ENCODE measurements at places on chromosomes 16 and 17.

DNA sequence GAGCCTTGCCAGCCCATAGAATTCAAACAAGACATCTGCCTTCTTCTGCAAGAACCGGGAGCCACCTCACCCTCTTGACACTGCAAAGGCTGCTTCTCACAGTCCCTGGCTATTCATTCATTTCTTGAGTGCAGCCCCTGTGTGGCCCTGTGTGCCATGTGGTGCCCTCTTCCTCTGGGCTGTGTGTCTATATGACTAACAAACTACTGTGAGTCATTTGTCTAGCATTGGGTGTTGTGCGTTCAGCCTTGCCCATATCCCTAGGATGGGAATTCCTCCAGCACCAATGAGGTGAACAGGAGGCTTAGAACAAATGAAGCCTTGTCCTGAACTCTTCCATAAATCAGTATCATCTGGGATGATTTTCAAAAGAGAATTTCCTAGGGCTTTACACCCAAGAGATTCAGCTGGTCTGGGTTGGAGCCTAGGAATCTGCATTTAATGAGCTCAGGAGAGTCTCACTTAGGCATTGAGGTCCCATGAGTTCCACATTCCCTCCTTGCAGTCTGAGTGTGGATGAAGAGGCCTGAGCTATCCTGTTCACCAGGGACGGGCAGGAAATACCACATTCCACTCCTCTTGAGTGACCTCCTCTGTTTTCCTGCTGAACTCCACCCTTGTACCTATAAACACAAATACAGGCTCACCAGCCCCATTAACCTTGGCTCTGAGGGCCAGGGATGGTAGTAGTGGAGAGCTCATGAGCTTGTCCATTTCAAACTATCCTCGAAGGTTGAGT, 308.7 kb upstream of the N4BP1 start:
- DNase-seq = no peak

DNA sequence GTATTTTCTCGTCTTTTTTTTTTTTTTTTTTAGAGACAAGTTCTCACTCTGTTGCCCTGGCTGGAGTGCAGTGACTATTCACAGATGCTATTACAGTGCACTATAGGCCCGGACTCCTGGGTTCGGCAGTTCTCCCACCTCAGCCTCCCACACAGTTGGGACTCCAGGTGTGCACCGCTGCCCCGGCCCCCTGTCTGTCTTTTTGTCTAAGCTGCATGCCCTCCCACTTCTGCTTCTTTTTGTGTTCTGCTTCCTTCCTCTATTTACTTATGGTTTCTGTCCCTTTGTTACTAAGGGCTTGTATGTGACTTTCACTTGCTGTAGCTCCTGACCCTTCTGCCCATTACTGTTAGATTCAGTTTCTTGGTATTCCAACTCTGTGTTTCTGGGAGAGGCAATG, 20.5 kb downstream of the SLC7A6 start:
- no peak for DNase-seq

DNA sequence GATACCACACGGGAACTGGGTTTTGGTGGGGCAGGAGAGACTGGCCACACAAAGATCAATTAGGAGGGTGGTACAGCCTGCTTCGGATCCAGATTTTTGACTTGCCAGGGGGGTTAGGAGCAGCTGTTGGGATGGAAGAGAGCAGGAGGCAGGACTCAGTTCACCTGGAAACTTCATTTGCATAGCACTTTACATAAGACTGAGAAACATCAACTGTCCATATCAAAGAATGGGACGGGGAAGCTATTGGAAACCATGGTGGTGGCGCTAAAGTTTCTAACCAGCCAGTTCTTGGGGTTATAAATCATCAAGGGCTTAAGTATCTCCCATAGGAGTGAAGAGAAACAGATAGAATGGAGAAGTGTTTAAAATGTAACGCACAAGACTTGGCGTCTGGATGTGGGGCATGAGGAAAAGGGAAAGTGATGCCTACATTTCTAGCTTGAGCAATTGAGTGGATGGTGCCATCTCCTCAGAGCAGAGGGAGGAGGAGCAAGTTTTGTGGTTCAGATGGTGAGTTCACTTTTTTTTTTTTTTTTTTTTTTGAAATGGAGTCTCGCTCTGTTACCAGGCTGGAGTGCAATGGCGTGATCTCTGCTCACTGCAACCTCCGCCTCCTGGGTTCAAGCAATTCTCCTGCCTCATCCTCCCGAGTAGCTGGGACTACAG, 6.4 kb upstream of the SRCAP start:
- DNase-seq = no peak

GRCh38 chr17:45895304-45895968, 1.1 kb downstream of the MAPT start:
- no peak for DNase-seq

DNA sequence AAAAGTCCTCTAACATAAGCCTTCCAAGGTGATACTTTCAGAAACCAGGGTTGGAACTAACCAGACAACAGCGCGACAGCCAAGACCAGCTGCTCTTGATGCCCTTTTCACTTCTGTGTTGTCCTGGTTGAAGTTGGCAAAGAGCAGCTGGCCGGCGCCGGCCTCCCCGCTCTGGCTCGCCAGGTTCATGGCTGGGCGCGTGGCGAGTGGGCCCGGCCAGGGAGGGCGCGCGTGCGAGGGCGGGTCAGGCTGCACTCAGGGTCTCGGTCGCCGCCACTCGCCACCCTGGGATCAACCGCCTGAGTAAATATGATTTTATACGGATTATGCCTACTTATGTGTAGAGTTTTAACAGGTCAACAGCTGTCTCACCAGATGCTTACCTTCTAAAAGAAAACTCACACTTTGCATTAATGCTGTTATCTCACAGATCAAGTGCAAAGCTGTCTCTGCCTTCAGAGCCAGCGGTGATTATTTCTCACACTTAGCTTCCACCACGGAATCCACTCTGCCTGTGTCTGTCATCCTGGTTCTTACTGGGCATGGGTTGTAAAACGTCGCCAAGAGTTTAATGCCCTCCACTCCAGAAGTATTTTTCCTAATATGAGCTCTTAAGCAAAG, 13.5 kb downstream of the KCTD2 start:
- DNase-seq = no peak

- no peak for DNase-seq
Observed at GRCh38 chr16:46774743-46775177, 26.6 kb upstream of the MYLK3 start.

DNA sequence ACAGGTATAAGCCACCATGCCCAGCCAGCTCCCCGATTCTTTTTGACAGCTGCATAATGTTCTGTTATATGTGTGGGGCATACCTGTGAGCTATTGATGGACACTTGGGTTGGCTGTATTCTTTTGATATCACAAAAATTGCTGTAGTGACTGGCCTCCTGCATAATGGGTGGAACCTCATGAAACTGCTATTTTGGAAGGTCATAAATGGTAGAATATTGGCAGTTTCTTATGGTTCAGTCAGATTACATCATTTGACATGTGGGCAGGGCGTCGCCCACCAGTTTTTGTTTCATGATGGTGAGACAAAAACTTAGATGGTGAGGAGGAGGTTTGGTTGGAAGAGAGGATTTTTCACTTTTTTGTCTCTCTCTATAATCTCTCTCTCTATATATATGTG, 26.7 kb upstream of the POLR3E start:
- DNase-seq = no peak

DNA sequence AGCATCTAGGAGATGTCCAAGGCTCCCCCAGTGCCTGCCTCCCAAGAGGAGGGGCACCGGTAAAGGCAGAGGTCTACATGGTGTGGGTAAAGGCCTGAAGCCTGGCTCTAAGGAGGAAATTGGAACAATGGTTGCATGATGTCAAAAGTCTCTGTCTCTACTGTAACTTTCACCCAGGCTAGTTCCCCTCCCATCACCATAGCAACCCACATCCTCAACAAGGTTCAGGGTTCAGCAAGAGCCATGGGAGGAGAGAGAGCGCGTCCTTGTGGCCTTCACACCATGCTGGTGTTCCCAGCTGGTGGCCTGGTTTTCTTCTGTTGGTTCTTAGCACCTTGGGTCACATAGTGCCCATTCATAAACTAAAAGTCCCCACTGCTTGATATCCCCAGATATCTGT, 196.7 kb upstream of the CDH5 start:
- no peak for DNase-seq

- DNase-seq = no peak
Observed at GRCh38 chr16:85330006-85330693, 217.9 kb upstream of the CIBAR2 start.

- DNase-seq = peak; percentile 45
Observed at GRCh38 chr16:73878611-73879010, 418.0 kb upstream of the PSMD7 start.

DNA sequence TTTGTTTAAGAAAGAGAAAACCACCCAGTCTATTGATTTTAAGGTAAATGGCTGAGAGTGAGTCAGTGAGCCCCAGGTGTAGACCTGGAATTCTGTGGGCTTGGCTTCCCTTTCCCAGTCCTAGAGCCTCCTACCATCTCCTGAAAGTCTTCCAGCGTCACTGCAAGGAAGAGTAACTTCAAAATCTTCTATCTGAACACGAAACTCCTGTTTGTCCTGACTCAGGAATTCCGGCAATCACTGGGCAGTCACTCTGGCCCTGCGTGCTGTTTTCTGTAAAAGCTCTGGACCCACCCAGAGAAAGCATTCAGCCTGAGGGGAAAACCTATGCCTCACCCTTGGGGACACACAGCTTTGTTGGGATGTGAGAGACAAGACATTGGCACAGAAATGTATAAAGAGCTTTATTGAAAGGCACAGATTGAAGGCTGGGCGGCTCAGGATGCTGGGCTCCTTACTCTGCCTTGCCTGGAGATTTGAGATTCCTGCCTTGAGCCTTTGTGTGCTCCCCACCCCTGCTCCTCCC, 15.9 kb downstream of the MINK1 start:
- DNase-seq = peak; percentile 67

GRCh38 chr17:15409721-15410250, 57.6 kb downstream of the CDRT4 start:
- peak; percentile 55 for DNase-seq

GRCh38 chr17:77869665-77870132, 88.8 kb upstream of the TNRC6C start:
- DNase-seq = no peak

DNA sequence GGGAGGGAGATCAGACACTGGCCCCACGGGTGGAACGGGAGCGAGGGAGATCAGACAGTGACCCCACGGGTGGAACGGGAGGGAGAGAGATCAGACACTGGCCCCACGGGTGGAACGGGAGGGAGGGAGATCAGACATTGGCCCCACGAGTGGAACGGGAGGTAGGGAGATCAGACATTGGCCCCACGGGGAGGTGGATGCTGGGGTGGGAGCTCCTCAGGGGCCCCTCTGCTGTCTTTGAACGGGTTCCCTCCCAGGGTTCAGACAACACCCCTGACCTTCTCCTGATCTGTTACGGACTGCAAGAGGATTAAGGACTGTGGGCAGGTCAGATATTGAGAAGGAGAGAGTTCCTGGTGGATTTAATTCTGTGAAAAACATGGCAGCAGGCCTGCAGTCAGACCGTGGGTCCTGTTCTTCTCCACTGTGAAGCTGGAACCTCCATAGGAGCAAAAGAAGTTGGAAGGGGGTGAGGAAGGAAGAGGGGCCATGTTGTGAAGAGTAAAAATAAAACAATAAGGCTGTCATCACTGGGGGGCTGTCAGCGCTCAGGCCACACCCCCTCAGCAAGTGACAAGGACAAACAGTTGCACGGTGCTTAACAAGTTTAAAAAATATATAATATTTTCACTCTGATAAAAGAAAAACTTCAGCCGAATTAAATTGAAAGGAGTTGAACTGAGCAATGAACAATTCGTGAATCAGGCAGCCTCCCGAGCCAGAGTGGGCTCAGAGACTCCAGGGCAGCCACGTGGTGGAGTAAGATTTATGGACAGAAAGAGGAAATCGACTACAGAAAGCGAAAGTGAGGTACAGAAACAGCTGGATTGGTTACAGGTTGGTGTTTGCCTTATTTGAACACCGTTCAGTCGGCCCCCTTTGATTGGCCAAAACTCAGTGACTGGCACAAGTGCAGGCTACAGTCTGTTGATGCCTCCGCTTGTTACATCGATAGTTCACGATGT, 348.7 kb upstream of the TNRC6C start:
- no peak for DNase-seq
